Stimulated activated naive B cell treated with anti-CD40 and anti-IgM and Interleukin-4, amounts not matched to agents 10 μg/mL and 1 μg/mL and 100 μg/mL, for 72 hours (primary cell): ENCODE measurements at places on chromosomes 11 and 22.
A peak's percentile ranks its signal among the peaks of the same experiment; 100 is the strongest.

- DNase-seq: no peak
Measured at GRCh38 chr11:31102875-31103274, 266.7 kb downstream of the DCDC1 start.

GRCh38 chr11:95279921-95280868, 49.2 kb upstream of the SESN3 start:
- no peak for DNase-seq

GRCh38 chr11:77547863-77548551, 41.7 kb upstream of the AQP11 start:
- DNase-seq: peak; percentile 8

- no peak for DNase-seq
Measured at GRCh38 chr11:125286486-125286885, 121.9 kb downstream of the PKNOX2 start.

DNA sequence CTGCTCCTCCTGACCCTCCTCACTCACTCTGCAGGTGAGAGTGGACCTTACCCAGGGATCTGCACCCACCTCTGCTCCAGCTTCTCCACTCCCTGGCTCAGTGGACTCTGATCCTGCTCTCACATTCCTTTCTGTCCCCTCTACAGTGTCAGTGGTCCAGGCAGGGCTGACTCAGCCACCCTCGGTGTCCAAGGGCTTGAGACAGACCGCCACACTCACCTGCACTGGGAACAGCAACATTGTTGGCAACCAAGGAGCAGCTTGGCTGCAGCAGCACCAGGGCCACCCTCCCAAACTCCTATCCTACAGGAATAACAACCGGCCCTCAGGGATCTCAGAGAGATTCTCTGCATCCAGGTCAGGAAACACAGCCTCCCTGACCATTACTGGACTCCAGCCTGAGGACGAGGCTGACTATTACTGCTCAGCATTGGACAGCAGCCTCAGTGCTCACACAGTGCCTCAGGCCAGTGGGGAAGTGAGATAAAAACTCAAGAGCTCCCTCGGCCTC, 29.7 kb upstream of the VPREB1 start:
- DNase-seq: no peak

DNA sequence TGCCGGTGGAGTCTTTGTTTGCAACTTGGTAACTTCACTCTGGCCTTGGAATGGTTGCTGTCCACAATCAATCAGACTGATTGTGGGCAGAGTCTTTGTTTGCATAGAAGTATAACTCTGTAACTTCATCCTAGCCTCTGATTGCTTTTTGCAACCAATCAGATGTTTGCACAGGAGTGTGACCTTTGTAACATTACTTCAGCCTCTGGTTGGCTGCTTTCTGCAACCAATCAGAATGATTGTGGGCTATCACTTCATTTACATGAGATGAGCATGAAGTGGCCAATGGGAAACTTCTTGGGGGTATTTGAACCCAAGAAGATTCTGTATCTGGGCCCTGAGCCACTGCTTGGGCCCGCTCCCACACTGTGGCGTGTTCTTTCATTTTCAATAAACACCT, 79.6 kb upstream of the CLDN5 start:
- DNase-seq: no peak

DNA sequence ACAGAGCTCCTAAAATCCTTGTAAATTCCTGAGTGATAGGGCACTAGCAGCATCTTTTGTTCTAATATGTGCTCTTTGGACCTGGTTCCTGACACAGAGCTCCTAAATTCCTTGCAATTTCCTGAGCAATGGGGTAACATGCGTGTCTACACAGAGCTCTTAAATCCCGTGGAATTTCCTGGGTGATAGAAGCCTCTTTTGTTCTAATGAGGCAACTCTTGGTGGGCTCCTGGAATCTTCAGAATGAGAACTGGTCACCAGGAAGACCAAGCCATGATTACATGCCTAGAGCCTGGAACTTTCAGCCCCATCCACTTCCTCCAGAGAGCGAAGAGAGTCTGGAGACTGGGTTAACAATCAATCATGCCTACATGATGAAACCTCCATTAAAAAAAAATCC, 19.0 kb downstream of the RSF1 start:
- no peak for DNase-seq

GRCh38 chr11:131776211-131776610, 405.8 kb downstream of the NTM start:
- DNase-seq: no peak

- DNase-seq: no peak
Measured at GRCh38 chr11:61601512-61601911, 20.6 kb upstream of the SYT7 start.

GRCh38 chr11:73553266-73553665, 44.6 kb downstream of the FAM168A start:
- no peak for DNase-seq

- DNase-seq: peak; percentile 54
Measured at GRCh38 chr11:1202776-1203504, 19.9 kb upstream of the MUC5B start.

- no peak for DNase-seq
Measured at GRCh38 chr11:134949121-134950090, 537.4 kb upstream of the B3GAT1 start.

DNA sequence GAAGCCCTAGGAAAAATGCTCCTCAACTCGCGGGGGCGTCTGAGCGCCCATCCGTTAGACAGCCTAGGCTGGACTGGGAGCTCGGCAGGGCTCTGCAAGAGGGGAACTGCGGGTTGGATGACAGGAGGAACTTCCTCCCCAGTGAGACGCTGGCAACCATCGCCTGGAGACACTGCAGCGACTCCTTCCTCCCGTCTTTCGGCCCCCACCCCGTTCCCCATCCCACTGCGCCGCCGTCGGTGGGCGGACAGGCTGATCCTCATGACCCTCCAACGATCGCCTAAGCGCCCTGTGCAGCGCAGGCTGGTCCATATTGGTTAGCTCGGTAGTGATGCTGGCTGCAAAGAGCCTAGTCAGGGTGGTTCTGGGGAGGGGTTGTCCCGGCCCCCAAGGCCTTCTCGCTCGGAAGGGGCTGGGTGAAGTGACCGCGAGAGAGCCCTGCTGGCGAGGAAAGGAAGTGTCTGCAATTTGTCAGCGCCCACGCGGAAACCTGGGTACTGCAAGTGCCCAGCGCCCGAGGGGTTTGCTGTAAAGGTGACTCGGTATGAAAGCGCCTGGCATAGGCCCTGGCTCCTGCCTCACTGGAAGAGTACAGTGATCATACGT, 638 bp downstream of the NRGN start:
- DNase-seq: peak; percentile 50

DNA sequence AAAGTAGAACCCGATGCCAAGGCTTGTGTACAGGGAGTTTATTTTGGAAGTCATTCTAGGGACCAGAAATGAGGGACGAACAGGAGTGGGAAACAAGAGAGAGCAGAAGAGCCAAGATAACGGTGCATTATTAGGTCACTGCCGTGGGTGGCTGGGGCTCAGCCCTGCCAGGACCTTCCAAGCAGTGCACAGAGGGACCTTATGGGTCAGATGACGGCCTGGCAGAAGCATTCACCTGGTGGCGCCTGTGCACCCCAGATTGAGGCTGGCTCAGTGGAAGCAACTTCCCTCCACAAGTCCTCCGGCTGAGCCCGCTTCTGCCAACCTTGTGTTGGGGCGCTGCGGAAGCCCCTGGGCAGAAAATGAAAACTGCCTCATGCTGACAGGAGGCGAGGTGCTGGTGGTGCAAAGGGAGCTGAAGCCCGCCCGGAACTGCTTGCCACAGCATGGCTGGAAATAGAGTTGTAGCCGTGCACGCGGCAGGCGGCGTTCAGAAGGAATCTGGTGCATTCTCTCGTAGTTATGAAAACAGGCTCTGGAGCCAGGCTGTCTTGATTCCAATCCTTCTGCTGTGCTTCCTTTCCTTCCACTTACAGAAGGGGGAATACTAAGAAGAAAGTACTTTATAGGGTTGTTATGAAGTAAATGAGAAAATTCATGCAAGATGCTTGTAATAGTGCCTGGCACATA, 22.2 kb upstream of the TP53I11 start:
- DNase-seq: no peak

DNA sequence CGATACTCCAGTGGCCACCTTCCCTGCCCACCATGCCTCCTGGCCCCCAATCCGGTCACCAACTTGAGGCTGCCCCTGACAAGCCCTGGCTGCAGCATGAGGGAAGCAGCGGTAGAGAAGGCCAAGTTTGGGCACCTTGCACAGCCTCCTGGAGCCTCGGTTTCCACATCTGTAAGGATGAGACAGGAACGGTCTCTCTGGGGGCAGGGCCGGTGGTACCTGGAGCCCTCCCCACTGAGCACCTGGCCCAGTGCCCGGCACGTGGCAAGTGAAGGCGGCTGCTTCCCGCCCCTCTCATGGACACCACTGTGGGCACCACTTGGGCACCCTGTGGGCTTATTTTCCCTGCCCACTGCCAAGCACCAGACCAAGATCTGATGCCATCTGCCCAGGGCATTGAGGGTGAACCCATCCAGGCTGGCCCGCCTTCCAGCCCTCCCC, 77.8 kb downstream of the CDKN1C start:
- no peak for DNase-seq

- DNase-seq: no peak
Measured at GRCh38 chr11:75597636-75598035, 35.6 kb downstream of the SERPINH1 start.

GRCh38 chr11:125871391-125872137, 15.9 kb upstream of the HYLS1 start:
- DNase-seq: no peak

DNA sequence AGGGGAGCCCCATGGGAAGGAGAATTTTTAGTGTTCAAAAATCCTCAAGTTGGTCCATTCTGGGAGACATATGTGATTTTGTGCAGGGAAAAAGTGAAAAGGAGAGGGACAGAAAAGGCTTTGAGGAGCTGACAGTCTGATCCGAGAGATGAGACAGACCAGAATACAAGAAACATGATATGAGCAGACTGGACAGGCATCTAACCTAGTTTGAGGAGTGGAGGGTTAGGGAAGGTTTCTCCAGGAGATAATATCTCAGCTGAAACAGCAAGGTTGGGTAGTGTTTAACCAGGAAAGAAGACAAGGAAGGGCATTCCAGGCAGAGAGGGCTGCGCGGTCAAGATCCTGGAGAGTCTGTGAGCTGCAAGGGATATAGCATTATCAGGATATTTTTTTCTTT, 101.4 kb upstream of the NCAM1 start:
- DNase-seq: no peak

DNA sequence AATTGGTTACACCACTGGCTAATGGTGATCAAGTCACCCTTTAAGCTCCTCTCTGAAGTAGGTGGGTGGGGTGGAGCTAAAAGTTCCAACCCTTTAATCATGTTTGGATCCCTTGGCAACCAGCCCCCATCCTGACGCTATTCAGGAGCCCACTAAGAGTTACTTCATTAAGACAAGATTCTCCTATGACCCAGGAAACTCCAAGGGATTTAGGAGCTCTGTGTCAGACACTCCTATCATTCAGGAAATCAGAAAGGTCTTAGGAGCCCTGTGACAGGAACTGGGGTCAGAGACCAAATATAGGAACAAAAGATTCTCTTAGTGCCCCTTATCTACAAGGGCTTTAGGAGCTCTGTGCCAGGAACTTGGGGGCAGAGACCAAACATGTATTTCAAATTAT, 141.3 kb downstream of the ATG16L2 start:
- no peak for DNase-seq

GRCh38 chr22:47299863-47300697, 537.6 kb downstream of the TBC1D22A start:
- no peak for DNase-seq

DNA sequence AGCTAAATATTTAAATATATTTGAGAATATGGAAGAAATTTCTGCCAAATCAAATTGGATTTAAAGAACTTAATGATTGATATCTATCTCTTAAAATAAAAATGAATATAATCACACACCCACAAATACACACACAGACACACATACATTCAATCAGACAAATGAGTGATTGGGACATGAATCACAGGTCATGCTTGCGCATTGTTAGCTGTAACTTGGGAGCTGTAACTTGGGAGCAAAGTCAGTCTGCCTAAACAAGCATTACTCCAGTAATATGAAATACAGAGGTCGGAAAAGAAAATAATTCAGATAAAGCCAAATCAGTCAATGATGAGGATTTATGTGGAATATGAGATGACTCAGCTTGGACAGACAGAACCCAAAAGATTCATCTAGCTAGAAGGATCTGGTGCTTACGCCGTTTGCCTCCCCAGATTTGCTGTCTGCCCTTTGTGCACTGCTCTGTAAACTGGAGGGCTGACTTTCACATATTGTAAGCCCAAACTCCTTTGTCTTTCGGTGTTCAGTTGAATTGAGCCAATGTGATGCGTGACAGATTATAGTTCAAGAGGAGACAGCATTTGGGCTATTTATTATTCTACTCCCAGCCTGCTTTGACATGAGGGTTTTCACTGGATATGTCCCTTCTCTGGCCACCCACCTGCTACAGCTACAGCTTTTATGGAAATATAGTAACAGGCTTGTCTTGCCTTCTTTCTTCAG, 1.6 kb downstream of the OR56B1 start:
- DNase-seq: no peak

DNA sequence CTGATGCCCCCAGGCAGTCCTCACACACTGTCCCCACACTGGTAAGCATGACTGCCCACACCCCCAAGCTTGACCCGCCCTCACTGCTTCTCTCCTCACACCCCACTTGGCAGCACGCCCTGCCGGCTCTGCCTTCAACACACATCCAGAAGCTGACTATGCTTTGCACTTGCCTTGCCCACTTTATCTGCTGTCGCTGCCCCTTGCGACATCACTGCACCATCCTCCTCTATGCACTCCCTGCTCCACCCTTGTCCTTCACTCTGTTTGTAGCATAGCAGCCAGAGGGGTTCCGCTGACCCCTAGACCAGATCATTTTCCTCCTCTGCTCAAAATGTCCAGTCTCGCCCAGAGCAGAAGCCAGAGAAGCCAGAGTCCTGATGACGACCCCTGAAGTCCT, 25.3 kb upstream of the SLC25A1 start:
- DNase-seq: no peak

DNA sequence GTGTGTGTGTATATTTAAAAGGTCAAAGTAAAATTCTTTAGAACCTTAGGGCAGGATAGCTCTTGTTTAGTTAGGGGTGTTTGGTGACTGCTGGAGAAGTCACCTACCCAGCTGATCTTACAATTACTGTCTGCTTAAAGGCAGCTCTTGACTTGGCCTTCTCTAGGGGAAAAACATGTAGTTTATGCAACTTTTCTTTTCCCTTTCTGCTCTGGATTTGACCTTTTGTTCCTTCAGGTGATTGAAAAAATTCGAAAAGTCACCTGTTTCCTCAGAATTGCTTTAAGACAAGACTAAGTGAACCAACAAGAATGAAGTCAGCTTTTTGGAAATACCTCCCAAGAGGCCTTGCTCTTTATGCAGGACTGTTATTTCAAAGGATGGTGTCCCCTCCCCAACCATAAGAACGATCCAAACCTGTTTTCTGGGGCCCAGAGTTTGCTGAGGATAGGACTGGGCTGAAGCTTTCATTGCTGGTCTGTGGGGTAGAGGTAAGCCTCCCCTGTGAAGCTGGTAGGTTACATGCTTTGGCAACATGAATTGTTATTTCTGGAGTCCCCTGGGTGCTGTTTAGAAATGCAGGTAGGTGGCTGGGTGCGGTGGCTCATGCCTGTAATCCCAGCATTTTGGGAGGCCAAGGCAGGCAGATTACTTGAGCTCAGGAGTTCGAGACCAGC, 111.2 kb downstream of the PTPRJ start:
- no peak for DNase-seq

GRCh38 chr22:38284042-38284402, 11.2 kb upstream of the TMEM184B start:
- no peak for DNase-seq
